Thymus (tissue), 14 donors: ENCODE measurements at places on chromosomes 2 and 18. TPM values are rescaled to one million over a fixed set of nuclear protein-coding genes. Genes with fewer than 3 reads are reported as not detected.
A peak's percentile ranks its signal among the peaks of the same experiment; 100 is the strongest.

DNA sequence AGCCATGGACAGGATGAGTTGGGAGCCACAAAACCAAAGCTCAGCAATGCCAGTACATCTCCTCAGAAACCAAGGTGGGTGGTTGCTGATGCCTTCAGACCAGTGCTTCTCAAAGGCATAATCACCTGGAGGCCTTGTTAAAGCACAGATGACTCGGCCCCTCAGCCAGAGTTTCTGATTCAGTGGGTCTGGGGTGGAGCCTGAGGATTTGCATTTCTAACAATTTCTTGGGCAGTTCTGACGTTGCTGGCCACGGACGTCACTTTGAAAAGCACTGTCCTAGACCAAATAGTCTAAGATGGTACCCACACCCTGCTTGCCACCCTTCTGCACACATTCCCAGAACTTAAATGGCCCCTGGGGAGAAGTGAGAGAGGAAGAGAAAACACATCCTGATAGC is 24.1 kb upstream of the CDH2 start:
- no peaks in the 10 kb centered on the region for H3K4me1 ChIP-seq
- DNase-seq = no peak
- H3K27ac ChIP-seq = no peak overlapping the region
- H3K36me3 ChIP-seq = no peaks in the 10 kb centered on the region

DNA sequence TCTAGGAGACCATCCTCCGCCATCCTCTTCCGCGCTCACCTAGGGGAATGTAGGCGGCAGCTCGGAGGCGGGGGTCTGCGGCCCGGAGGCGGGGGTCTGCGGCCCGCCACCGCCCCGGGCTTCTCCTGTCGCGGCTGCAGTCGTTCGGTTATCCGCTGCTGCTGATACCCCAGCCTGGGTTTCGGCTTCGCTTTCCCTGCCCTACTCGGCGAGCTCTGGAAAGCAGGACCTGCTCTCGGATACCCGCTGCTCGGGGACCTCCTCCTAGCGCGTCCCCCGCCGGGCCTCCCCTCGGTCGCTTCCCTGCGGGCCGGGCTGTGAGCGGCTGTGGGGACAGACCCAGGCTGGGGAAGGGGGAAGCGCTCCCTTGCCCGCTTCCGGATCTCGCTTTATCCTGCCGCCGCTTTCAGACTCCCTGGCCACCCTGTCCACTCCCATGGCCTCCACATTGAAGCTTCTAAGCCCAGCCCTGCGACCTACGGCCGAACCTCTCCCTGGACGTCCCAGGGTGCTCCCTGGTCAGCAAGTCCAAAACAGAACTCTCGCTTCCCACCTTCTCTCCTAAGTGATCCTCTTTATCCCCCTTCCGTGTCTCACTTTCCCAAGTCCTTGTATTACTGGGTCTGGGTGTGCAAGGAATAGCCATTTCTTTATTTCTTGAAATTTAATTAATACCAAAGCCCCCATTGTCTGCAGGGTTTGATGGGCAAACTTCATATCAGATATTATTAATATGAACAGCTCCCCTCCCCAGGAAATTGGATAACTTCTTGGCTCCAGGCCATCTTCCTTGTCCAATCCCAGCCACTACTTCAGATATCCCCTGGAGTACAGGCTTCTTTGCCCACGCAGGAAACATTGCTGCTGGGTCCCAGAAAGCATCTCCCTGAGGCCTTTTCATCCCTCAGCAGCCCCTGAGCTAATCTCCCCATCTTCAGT is 769 bp downstream of the FKBP1B start:
- H3K4me1 ChIP-seq = peaks cover 19% of the 10 kb centered on the region
- no peak for DNase-seq
- H3K4me3 ChIP-seq = peak overlapping the region; percentile 49
- H3K27me3 ChIP-seq = peaks cover 12% of the 10 kb centered on the region

DNA sequence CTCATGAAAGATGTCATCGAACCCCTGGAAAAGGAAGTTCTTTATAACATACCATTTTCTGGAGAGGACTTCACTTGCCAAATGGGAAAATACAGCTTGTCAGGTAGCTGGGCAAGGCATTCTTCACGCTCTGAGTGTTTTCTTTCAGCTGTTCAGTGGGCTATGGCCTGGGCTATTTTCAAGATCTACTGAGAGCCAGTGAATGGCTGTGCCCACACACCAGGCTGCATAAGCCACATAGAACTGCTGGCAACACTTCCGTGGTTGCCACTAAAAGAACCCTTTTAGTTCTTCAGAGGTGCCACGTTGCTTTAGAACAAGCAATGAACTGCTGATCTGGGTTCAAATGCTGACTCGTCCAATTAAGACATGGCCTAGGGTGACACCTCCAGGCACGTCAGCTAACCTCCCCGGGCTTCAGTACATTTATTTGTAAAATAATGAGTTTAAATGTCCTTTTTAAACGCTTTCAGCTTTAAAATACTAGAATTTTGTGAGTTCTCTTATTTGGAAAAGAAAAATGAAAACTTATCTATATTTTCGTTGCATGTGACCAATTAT is 36.6 kb upstream of the GORASP2 start:
- no peak for DNase-seq
- H3K4me3 ChIP-seq = no peak overlapping the region
- no peaks in the 10 kb centered on the region for H3K4me1 ChIP-seq
- no peaks in the 10 kb centered on the region for H3K36me3 ChIP-seq
- H3K27ac ChIP-seq = no peak overlapping the region
- no peaks in the 10 kb centered on the region for H3K27me3 ChIP-seq

- no peak overlapping the region for H3K4me3 ChIP-seq
- no peaks in the 10 kb centered on the region for H3K36me3 ChIP-seq
- no peak for DNase-seq
- H3K27ac ChIP-seq = no peak overlapping the region
These were observed 15.0 kb downstream of the CRACDL start for GRCh38 chr2:98921062-98921461.

DNA sequence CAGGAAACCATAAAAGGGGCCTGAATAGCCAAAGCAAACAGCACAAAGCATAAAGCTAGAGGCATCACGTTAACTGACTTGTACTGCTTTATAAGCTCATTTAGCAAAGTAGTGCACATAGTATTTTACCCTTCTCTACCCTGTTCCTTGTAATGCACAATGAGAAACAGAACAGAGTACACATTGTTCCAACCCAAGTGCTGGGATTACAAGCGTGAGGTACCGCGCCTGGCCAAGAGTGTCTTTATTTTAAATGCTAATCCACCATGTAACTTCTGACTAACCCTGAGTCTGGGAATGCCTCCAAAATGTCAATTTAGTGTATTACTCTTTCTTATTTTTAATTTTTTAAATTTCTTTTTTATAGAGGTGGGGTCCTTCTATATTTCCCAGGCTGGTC is 46.4 kb upstream of the STON1 start:
- H3K4me3 ChIP-seq = no peak overlapping the region
- H3K27ac ChIP-seq = peak overlapping the region; percentile 11
- no peaks in the 10 kb centered on the region for H3K4me1 ChIP-seq
- peaks cover 26% of the 10 kb centered on the region for H3K36me3 ChIP-seq
- H3K27me3 ChIP-seq = no peaks in the 10 kb centered on the region

Gene CYP27C1
- total RNA-seq = 0.05 TPM

Gene NCKAP5
- 2.0 TPM for total RNA-seq

Gene CHRND
- 0.57 TPM for total RNA-seq
